ENCODE measurements at places on chromosomes 5 and 9.

DNA sequence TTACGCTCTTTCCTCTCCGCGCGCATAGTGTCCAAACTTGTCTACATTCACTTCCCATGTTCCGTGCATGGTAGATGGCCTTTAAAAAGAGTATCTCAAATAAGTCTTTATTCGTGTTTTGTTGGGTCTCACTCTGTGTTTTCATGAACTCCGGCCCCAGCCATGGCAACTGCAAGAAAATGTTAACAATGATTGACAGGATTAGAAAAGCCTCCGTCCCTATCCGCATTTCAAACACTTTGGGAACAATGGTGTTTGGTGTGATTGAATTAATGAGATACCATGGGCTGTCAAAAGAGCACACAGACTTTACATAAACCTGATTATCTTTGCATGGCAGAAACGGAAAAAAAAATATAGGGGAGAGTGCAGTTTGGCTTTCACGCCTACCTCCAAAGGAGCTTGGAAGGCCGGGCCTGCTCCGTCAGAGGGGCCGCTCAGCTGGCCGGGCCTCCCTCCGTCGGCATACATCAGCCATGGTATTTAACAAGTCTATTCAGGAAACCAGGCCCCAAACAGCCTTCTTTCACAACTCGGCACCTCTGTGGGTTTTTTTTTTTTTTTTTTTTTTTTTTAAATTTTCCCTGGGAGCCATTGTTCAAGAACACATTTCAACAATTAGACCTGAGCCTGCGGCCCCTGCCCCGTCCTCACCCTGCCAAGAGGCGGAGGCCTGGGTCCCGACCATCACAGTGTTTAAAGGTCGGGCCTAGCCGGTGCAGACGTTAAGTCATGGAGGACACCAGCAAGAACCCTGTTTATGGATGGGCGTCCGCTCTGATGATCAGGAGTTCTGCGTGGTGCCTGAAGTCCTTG, 323.8 kb upstream of the IRX4 start:
- DNase-seq = no peak

DNA sequence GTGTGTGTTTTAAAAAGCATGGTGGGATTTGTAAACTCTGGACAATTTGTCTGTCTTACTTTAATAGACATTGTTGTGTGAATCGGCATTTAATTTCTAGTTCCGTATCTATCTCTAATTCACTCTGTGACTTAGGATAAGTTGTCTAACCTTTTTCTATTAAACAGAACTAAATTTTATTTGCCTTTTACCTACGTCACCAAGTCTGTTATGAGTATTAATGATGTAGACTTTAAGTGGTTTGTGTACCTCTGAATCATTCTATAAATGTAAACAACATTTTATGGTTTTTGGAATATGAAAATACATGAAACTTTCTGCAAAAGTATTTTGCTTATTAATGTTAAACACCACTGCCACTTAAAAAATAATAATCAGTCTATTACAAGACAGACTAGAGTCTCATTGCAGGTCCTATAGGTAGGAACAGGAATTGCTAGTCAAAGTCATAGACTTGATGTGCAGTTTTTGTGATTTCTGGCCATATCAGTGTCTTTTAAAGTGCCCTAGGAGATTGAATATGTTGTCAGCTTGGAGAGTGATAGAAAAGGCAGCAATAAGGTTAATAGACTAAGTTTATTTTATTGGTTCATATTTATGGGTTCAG, 5.6 kb downstream of the RBM27 start:
- DNase-seq = no peak

DNA sequence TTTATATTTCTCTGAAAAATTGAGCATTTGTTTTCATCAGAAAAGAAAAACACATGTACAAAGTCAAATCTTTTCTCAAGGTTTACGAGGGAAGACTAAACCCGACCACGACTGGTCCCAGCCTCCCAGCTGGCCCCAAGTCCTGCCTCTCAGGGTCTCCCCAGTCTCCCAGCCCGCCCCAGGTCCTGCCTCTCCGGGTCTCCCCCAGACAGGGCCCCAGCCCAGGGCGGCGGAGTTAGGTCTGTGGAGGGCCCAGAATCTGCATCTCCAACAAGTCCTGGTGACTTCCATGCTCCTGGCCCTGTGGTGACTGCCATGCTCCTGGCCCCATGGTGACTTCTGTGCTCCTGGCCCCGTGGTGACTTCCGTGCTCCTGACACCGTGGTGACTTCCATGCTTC, 359.9 kb downstream of the IRX2 start:
- DNase-seq = no peak

DNA sequence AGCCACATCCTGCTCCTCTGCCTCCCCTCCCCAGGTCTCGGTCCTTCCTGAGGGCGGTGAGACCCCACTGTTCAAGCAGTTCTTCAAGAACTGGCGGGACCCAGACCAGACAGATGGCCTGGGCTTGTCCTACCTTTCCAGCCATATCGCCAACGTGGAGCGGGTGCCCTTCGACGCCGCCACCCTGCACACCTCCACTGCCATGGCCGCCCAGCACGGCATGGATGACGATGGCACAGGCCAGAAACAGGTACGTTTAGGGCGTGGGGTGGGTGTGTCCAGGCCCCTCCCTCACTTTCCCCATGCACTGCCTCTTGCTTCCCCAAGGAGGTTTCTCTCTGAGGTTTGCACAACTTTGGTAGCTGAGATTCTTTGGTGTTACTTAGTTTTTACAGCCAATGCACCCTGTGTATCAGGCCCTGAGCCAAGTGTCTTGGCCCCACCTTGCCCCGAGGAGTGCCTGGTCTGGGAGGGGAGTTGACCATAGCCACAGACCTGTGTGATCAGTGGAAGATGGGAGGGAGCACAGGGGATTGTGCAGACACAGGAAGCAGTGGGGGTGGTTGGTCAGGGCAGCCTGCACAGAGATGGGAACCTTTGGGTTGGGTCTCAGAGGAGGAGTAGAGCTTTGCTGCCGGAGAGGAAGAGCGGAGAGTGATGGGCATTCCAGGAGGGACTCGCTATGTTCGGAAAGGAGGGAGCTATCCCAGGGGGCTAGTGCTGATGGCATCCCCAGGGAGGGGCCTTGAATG, 50.8 kb downstream of the GSN start:
- no peak for DNase-seq

DNA sequence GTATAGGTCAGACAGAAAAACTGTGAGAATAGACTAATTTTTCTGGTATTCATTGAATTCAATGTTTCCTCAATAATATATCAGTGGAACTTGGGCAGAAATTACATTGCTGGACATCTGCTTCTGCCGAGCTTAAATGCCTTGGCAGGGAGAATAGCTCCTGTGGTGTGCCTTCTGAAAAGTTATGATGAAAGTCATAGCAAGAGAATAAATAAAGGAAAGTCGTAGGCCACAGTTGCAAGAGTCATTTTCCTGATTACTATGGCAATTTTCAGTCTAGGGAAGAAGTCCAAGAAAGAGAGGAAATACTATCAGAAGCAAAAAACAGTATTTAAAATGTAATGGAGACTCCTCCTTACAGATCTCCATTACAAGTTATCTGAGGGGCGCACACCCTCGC, 1596.1 kb upstream of the WWC1 start:
- no peak for DNase-seq

GRCh38 chr9:70607329-70607728, 192.9 kb upstream of the KLF9 start:
- no peak for DNase-seq

- DNase-seq = no peak
Observed at GRCh38 chr9:101636247-101636646, 41.5 kb upstream of the PPP3R2 start.

GRCh38 chr5:140480310-140481014, 67.0 kb upstream of the EIF4EBP3 start:
- no peak for DNase-seq

DNA sequence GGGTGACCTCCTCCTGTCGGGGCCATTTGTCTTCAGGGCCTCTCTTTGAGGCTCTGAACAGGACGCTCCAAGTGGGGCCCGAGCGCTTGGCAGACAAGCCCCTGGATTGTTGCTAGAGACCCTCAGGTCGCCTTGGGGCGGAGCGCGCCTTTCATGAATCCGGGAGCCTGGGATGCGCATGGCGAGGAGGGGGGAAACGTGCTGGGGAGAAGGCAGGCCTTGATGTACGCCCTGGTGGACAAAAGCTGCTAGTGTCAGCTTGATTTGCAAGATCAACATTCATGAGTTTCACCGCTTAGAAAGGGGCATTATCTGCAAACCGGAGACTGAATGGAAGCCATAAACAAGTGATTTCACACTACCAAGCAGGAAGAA, 226.3 kb downstream of the SMARCA2 start:
- DNase-seq = no peak

DNA sequence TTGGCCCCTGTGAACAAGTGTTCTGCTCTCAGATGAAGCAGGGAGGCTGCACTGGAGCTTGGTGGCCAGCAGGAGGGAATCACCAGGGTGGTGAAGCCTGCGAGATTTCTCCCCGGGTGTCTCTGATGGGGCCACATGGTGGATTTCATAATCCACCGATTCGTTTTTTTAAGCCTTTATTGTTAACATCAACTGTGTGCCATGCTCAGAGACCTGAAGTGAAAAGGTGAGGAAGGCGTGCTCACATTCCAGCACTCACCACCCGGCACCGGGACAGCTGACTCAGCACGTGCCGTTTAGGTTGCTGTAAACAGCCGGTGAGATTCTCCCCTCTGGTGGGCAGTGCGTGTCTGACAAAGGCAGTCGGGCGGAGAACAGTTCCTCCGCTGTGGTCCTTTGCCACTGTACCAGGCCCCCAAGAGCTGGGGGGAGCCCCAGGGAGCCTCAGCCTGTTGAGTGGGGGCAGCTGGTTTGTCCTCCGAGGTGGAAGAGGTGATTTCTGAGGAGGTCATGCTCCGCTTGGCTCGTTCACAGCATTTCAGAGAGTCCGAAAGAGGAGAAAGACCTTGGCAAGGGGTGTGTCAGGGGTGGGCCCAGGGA, 12.7 kb upstream of the AHRR start:
- DNase-seq = no peak

DNA sequence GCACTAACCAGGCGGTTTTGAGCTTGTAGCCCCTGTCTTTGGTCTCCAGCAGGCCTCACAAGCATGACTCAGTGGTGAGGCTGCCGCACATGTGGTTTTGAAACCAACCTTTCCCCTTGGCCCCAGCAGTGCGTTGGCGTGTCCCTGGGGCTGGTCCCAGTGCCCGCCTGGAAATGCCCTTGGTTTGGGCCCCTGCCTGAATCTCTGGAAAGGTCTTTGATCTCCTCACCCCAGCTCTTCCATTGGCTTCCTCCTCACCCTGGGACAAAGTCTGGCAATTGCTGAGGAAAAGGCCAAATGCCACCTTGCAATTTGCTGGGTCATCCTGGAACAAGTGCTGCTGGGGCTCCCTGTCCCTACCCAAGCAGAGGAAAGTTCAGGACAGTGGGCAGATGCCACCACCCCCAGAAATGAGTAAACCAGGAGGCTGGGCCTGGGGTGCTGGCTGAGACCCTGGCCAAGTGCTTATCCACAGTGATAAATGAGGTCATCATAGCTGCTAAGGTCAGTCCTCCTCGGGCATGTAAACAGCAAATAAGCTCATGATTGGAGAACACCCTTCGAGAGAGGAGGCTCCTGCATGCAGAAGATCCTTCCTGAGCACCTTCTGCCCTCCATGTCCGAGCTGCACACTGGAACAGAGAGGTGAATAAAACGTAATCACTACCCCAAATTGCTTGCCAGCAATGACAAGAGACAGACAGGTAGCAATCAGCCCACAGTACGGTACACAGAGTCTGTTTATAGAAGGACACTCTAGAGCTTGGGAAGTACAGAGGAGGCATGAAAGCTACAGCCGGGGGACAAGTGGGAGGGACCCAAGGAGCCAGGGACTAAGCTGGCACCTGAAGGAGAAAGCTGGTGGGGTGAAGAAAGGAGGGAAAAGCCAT, 98.9 kb upstream of the CPEB4 start:
- DNase-seq = no peak

- no peak for DNase-seq
Observed at GRCh38 chr5:65338606-65339151, 143.0 kb downstream of the ADAMTS6 start.

DNA sequence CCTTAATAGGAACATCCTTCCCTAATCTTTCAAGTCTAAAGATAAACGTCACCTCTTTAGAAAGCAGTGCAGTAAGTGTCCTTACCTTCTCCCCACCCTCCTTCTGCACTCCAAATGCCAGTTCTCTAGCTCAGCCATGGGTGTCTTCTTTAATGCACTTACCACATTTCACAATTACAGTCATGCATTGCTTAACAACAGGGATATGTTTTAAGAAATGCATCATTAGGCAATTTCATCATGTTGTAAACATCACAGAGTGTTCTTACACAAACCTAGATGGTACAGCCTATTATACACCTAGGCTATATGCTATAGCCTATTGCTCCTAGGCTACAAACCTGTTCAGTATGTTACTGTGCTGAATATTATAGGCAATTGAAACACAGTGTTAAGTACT, 91.2 kb downstream of the RFX3 start:
- no peak for DNase-seq

GRCh38 chr9:137771580-137771979, 106.0 kb upstream of the CACNA1B start:
- DNase-seq = no peak

DNA sequence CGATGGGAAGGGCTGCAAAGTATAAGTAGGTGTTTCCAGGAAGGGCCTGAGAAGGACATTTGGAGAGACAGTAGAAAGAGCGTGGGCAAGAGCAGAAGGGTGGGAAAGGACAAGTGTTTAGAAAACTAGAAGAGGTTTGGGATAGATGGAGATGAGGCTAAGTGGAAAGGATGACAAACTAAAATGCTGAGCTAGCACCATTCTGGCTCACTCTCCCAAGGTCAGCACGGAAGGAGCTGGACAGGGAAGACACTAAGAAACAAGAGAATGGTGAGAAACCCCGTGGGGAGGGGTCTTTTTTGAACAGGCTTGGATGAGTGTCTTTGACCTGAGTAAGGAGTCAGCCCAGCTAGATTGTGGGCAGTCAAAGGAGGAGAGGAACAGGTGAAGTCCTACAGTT, 286.0 kb downstream of the CDK5RAP2 start:
- no peak for DNase-seq

GRCh38 chr5:38032149-38032548, 192.3 kb upstream of the GDNF start:
- no peak for DNase-seq

DNA sequence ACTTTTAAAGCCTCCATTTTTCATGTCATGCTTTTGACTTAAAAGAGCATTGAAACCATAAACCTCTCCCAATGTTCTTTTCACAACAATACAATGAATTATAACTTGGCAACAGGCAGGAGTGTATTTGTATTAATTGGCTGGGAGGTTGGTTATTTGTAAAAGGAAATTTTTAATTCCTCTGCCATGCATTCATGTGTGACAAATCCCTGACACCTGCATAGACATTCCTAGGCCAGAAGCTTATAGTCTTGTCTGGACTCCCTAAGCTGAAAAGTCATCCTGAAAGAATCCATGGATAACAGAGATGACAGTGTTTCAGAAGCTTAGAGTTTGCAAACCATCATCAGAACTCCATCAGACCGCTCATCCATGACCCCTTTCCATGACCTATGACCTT, 76.3 kb upstream of the PTGER4 start:
- no peak for DNase-seq

DNA sequence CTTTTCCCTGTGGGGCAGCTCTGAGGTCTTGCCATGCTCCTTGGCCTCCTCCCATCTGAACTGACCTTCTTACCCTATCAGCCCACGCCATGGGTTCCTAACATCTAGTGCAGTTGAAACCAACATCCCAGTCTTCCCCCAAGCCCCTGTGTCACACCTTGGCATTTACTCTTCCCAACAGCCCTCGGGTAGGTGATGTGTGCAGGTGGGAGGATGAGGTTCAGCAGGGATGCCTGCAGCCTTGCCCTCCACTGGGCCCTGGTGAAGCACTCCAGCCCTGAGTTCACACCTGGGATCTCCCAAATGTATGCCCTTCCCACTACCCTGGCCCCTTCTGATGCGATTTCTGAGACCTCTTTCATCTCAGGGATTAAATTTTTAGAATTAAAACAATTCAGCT, 15.5 kb downstream of the IRX2 start:
- no peak for DNase-seq

GRCh38 chr9:116767219-116767618, 80.1 kb downstream of the TRIM32 start:
- no peak for DNase-seq

All from cerebellar nuclear complex (tissue), 1 donor.